Smooth muscle cell of the pulmonary artery (primary cell): ENCODE measurements at places on chromosomes 5 and 9. TPM values are rescaled to one million over a fixed set of nuclear protein-coding genes. Genes with fewer than 3 reads are reported as not detected.

Gene PLCXD3
- 1.7 and 4.0 TPM in 2 replicates for total RNA-seq

Gene FIBCD1
- 7.2 and 10.7 TPM in 2 replicates for total RNA-seq

Gene ADAMTS6
- total RNA-seq: 85.0 and 90.7 TPM in 2 replicates

Gene TAF11L5
- not detected in 2 replicates for total RNA-seq

Gene GNAQ
- total RNA-seq: 41.3 and 42.4 TPM in 2 replicates

Gene FGF1
- 4.1 and 10.4 TPM in 2 replicates for total RNA-seq

Gene SYNPO
- 62.4 and 94.2 TPM in 2 replicates for total RNA-seq

Gene CAPSL
- 0.07 TPM in 1 of 2 replicates, not detected in the other for total RNA-seq

Gene IL9
- total RNA-seq: not detected in 2 replicates

Gene ALDH7A1
- 34.6 and 37.1 TPM in 2 replicates for total RNA-seq

Gene ARRDC3
- total RNA-seq: 110 and 199 TPM in 2 replicates

Gene CARTPT
- not detected in 2 replicates for total RNA-seq

Gene THBS4
- total RNA-seq: 0.63 and 2.1 TPM in 2 replicates

Gene TMOD1
- 0.69 and 1.1 TPM in 2 replicates for total RNA-seq

Gene GRM6
- not detected in 2 replicates for total RNA-seq

Gene ELOVL7
- 0.07 TPM in 1 of 2 replicates, not detected in the other for total RNA-seq

Gene PCDHB2
- 3.6 and 4.4 TPM in 2 replicates for total RNA-seq

Gene GLRA1
- total RNA-seq: not detected in 2 replicates

Gene IL3
- not detected in 2 replicates for total RNA-seq
